ENCODE measurements at places on chromosomes 2 and 18.

GRCh38 chr2:120464448-120464931, 118.6 kb downstream of the INHBB start:
- no peak for DNase-seq

DNA sequence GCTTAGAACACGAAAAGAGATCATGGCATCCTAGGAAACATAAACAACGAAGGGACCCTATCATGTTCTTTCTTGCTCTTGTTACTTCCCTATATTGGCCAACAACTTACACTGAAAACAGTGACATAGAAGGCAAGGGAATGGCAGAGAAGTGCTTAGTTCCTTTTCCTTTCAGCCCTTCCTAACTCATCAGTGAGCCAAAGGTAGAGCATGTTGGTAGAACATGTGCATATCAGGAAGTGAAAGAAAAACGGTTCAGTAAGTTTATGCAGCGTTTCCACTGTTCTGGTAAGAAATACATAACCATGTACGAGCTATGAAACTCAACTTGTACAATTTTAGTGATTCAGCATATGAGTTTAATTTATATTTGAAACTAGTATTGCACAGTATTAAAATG, 21.7 kb downstream of the AKAIN1 start:
- DNase-seq, result no peak

DNA sequence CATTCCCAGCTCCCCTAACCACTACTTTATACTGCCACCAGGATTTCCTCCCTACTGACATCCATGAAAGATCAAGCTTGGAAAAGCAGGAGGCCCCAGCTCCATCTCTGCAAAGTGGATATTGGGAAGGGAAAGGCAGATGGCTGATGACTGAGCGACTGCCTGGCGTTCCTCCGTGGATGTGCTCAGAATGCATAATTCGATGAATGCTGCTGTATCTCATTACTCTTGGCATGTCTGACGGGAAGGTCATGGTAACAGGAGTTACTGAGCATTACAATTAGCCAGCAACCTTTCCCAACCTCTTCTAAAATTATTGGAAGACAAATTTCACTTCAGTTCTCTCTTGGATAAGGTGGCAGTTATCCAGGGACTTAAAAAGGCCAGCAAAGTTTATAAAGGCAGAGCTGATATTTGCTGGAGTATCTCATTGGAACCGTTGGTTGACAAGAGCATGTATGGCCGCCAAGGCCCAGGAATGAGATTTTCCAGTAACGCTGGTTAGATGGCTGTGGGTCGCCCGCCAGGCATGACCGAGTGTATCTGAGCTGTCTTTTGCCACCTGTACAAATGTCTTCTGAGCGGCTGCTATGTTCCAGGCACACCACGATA, 34.5 kb downstream of the KCNE4 start:
- DNase-seq, result no peak

DNA sequence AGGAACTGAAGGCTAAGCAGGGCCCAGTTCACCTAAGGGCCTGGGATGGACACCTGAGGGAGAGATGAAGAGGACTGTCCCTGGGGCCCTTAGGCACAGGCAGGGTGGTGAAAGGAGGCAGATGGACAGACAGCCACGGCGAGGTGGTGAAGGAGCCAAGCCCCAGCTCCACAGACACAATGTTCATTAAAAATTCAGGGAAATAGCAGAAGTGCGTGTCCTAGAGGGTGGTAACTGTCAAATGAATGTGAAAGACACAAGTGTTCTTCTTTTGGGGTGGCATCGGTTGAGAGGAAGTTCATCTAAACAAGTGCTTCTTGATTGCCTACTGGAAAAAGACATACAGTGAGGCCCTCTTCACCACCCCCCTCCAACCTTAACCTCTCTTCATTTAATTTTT, 76.2 kb upstream of the SIX2 start:
- DNase-seq, result no peak

- DNase-seq, result no peak
These were observed 44.0 kb downstream of the KLF7 start for GRCh38 chr2:207121784-207122183.

GRCh38 chr2:98588880-98589431, 19.4 kb downstream of the COA5 start:
- DNase-seq, result no peak

DNA sequence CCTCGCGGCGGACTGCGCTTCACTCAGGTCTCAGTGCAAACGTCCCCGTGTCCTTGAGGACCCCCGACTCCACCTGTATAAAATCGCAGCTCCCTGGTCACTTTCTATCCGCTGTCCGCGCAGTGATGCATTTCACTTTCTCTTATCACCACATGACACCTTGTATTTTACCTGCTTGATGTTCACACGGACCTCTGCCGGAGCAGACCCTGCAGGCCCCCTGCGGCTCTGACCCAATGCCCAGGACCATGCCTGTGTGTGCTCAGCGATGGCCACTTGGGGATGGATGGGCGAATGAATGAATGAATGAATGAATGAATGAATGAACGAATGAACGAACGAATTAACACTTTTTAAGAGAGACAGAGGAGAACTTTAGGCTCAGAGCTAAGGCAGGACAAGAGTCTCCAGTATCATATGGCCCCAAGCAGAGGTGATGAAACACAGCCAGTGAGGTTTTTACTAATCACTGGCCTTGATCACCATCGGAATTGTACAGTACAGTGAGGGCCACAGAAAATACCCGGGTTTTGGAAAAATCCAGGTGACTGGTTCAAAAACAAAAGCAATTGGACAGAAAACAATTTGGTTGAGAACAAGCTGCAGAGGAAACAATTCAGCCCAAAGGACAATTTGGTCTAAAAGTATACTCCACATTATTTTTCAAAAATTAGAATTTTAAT, 12.3 kb downstream of the ASPRV1 start:
- DNase-seq, result no peak

- no peak for DNase-seq
These were observed 474.2 kb downstream of the PIK3C3 start for GRCh38 chr18:42429196-42429595.

GRCh38 chr2:62306751-62307468, 111.0 kb downstream of the B3GNT2 start:
- no peak for DNase-seq

DNA sequence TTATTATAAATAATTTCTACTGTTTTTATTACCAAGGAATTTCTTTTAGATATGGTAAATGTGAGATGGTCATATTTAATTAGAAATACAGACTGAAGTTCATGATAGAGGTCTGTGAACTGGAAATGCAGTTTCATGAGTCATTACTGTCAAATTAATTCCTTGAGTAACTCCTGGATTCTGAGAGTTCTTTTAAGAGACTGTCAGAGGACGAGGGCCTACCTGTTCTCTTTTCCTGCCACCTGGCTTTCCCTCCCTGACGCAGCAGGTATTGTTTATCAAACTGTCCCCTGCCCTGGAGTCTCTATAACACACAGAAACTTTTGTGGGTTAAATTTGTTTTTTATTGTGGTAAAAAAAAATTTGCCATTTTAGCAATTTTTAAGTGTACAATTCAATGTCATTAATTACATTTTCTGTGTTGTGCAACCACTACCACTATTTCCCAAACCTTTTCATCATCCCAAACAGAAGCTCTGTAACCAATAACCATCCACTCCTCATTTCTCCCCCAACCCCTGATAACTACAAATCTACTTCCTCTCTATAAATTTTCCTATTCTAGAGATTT, 142.6 kb downstream of the DIS3L2 start:
- no peak for DNase-seq

DNA sequence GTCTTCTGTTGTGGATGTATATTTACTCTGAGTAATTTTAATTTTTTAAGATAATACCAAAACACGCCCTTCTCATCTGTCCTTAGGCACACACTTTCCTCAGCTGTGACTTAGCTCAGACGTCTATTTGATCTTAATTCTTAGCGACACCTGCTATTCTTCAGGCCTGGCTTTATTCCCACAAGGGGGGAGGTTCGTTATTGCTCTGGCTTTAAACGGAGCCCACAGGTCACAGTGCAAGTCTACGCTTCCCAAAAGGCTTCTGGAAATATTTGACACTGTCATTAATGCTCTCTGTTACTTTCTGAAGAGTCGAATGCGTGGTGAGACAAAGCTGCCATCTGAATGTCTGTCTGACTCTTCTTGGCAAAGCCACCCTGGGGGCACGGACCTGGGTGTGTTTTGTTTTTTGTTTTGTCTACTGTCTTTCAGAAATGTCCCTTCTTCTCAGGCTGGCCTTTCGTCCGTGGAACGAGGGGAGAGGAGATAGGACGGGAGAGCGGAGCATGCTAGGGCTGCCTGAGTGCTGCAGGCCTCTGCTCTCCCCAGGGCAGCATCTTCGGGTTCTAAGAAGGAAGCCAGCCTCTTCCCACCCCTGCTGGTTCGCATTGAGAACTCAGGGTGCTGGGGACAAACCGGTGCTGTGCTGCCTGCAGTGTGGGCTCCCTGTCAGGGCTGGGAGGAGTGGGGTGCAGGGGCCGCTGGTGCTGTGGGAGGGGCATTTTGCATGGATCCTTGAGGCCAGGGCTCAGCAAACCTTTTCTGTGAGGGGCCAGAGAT, 61.9 kb downstream of the ASAP2 start:
- DNase-seq, result no peak

GRCh38 chr2:115650827-115651226, 1208.4 kb downstream of the DPP10 start:
- no peak for DNase-seq

DNA sequence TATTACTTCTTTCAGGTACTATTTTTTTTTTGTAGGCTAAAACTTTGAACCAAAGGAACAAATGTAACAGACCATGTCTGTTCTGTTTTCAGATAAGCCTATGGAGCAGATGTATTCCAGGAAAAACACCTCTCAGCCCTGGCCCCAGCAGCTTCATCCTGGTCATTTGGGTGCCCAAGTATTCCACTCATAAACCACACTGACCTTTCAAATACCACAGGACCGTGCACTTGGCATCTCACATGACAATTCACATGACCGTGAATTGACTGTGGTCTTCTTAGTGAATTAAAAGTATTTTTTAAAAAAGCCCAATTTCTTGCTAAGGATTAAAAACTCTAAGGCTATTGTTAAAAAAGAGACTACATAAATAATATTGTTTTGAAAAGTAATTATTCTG, 50.2 kb downstream of the SMIM21 start:
- peak; percentile 24 for DNase-seq

DNA sequence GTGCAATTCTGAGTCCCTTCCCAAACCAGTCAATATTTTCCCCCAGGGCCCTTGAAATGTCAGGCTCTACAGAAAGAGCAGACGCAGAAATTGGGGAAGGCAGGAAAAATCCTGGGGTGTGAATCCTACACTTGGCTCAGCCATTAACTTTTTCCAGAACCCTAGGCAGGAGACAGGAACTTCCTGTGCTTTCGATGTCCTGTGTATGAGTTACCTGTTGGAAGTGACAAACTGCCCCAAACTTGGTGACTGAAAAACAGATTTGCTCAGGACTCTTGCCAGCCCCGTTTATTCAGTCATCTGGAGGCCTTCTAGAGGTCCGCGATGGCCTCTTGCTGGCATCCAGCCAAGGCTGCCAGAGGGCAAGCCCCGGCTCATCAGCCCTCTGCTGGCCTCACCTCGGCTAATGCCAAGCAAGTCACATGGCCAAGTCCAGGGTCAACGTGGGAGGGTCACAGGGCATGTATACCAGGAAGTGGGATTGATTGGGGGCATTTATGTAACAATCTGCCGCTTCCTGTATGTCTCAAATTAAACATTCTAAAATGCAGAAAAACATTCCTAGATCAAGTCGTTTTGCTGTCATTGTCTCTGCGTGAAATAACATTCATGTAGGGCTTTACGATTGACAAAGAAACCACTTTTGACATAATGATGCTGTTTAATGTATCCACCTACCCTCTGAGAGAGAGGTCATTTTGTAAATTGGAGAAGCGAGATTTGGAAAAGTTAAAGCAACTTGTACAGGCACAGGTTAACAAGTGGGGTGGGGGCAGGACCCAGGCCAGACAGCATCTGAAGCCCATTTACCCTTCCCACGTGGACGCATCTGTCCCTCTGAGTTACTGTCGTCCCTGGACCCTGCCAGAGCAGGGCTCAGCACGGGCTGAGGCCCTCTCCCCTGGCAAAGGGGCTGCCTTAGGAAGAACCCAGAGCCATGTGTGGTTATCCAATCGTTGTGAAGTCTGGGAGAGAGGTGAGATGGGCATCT, 179.4 kb downstream of the INHBB start:
- DNase-seq, result no peak

- DNase-seq, result no peak
These were observed 9.9 kb downstream of the IMPA2 start for GRCh38 chr18:11991021-11991795.

DNA sequence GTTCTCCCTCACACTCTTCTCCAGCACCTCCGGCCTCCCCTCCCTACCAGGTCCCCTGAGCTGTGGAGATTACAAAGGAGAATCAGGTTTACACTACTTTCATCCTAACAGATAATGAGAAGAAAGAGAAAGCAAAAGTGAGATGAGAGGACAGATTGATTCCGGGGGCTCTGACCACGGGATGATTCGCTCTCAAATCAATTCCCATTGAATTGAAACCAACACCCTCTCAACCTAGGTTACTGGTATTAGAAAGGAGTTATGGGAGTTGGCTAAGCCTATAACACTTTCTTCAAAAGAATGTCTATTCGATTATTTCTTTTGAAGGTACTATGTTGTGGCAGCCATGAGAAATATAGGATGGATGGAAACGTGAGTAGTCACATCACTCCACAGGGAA, 386.2 kb upstream of the TNP1 start:
- DNase-seq, result no peak

- no peak for DNase-seq
These were observed 23.0 kb downstream of the POU3F3 start for GRCh38 chr2:104876606-104877570.

GRCh38 chr18:58226429-58226828, 182.4 kb downstream of the NEDD4L start:
- no peak for DNase-seq

- DNase-seq, result no peak
These were observed 41.3 kb upstream of the AGFG1 start for GRCh38 chr2:227430639-227431038.

DNA sequence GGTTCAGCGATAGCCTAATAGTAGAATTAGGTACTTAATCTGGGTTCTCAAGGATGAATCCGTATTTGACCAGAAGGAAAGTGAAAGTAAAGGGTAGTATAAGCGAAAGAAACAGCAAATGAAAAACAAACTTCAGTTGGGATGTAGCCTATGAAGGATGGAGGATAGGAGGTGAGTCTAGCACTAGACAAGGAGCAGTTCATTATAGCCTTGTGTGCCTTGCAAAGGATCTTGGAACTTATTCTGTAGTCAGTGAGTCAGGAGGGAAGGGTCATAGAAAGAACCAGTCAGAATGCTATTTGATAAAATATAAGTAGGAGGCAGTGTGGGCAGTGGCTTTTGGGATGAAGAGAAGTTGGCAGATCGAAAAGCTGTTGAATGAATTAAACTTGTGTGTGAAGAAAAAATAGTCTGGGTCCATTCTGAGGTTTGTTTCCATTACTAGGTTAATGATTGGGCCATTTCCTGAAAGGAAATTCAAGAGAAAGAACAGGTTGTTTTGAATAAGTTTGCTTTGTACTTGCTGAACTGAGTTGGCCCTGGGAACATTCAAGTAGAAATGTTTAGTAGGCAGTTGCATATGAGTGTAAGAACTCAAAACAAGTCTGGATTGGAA, 48.5 kb downstream of the ANKRD12 start:
- no peak for DNase-seq

GRCh38 chr2:38652431-38653273, 13.3 kb upstream of the GALM start:
- no peak for DNase-seq

Data from NCI-H187 (cell line).